Peyer's patch (tissue), 4 donors: ENCODE measurements at places on chromosomes 5 and 9.

GRCh38 chr9:36941441-36941840 lies 92.6 kb downstream of the PAX5 start:
- DNase-seq, result no peak

DNA sequence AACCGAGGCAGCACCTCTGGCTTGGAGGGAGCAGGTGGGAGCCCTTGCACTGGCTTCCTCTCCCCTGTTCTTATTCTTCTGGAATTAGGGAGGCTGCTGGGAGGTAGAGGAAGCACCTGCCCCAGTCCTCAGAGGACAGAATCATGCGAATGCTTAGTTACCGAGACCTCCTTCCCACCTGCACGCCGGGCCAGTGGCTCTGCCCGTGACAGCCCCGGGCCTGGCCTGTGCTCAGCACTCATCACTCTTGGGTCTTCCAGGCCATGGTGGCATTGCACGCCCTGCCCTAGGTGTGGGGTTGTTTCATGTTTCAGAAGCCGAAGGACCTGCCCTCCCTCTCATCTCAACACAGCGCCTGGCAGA lies 45.3 kb upstream of the NKD2 start:
- peak; percentile 41 for DNase-seq

DNA sequence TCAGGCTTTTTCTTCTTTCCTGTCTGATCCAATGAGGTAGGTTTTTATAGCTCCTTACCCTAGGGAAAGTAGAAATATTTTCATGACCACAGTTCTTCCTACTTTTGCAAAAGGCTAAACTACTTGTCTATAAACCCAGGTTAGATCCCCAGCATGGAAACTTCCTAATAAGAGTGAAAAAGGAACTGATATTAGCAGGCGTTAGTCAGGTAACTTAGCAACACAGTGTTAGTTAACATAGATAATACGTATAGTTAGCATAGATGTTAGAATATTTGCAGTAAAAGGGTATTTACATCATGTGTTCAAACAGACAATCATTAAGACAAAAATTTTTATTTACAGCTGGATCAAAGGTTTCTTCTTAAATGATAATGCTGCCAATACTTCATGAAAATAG lies 162.9 kb upstream of the DAB2 start:
- no peak for DNase-seq

- no peak for DNase-seq
Observed at GRCh38 chr9:95620314-95620713, 103.5 kb upstream of the PTCH1 start.

GRCh38 chr9:95726756-95727155 lies 148.7 kb upstream of the ERCC6L2 start:
- no peak for DNase-seq

DNA sequence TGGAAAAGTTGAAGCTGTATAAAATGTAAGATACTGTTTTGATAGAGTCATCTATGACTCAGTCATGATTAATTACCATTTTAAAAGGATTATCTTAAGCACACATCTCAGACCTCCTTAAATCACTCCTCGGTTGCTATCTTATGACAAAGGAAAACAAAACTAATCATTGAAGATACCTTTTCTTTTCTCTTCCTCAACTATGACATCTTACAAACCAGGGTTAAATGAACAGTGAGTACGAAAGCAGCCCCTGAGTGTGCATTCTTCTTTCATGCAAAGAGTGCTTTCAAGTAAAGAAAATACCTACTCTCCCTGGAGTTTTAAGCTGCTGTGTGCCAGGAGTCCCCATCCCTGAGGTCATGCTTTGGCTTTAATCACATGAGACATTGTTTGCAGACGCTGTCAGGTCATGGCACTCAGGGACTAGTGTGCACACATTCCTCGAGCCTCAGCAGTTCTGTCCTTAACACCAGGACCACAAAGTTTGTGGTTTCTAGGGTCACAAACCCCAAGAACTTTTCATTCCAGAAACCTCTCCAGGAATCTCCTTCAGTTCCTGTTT lies 86.7 kb upstream of the ICE1 start:
- no peak for DNase-seq
